Renal cortex interstitium (tissue), 15 donors: ENCODE measurements at places on chromosomes 6 and 20.

DNA sequence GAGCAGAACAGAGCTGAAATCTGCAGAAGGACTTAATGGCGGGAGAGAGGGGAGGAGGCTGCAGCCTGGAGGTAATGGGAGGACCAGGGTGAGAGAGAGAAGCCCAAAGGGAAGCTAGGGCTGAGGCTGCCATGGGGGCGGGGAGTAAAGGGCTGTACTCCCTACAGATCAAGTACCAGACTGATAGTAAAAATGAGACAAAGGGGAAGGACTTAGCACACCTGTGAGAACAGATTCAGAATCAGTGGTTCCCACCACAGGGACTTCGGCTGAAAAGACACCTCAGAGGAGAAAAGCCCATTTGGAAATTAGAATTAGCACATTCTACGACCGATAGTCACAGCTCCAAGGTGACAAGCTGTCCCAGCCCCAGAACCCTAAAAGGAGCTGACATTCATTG is 6.4 kb upstream of the TBXT start:
- no peak for DNase-seq

GRCh38 chr6:81413306-81413705 is 339.2 kb downstream of the TENT5A start:
- no peak for DNase-seq

GRCh38 chr6:117397536-117398227 is 28.1 kb downstream of the ROS1 start:
- DNase-seq, result no peak

- DNase-seq, result no peak
These were observed 348.0 kb downstream of the BTBD3 start for GRCh38 chr20:12265662-12266061.

- no peak for DNase-seq
These were observed 31.1 kb downstream of the BRPF3 start for GRCh38 chr6:36227379-36228228.

DNA sequence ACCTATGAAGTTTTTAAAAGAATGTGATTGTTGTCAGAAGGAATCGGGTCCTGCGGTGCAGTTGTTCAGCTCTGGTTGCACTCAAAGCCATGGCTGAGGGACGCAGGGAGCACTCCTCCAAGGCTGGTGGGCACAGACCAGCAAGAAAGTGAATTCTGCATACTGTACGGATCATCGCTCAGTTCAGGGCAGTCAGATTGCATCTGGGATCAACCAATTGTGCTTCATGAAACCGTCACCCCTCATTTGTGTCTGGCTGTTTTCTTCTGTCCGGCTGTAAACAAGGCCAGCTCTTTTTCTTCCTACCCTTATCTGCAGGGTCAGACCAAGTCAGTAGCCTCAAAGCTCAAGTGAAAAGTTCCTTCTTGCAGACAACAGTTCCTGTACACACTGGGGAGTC is 478.3 kb downstream of the TFAP2A start:
- no peak for DNase-seq

GRCh38 chr6:49890988-49891387 is 24.7 kb upstream of the CRISP1 start:
- DNase-seq, result peak; percentile 7

DNA sequence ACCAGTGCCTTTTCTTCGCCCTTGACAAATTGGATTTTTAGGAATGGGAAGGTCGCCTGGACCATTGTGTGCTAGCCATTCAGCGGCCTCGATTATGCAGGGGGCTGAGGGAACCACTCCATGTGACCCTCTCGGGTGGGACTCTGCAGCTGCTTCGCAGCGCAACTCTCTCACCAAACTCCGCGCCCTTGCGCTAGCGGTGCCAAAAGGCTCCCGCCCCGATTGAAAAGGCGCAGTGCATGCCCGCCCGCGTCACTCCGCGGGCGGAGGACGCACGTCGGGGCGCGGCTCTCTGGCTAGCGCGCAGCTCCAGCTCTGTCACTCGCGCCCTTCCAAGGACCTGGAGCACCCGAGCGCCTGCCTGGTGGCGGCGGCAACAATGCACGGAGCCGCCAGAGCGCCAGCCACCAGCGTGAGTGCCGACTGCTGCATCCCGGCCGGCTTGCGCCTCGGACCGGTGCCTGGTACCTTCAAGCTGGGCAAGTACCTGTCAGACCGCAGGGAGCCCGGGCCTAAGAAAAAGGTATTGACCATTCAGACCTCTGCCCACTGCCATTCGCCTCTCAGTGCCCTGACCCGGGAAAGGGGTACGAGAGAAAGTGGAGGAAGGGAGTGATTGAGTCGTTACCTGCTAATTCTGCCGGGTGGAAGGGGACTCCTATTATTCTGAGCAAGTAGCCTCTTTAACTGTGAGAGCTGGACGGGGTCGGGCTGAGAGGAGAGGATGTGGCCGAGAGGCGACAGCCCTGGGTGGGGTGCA is at the start of gene PRDM13:
TSS of gene PRDM13 (plus strand) at position 178 of the 760 bp plus-strand sequence. CDS start at position 380, 202 bp downstream.
- no peak for DNase-seq

- no peak for DNase-seq
These were observed 45.1 kb upstream of the B4GALT5 start for GRCh38 chr20:49758781-49759180.

- DNase-seq, result no peak
These were observed 92.6 kb downstream of the CDC5L start for GRCh38 chr6:44480097-44480541.

- DNase-seq, result no peak
These were observed 13.2 kb upstream of the ASXL1 start for GRCh38 chr20:32344835-32345506.

GRCh38 chr20:23002276-23002675 is 32.8 kb upstream of the SSTR4 start:
- no peak for DNase-seq

DNA sequence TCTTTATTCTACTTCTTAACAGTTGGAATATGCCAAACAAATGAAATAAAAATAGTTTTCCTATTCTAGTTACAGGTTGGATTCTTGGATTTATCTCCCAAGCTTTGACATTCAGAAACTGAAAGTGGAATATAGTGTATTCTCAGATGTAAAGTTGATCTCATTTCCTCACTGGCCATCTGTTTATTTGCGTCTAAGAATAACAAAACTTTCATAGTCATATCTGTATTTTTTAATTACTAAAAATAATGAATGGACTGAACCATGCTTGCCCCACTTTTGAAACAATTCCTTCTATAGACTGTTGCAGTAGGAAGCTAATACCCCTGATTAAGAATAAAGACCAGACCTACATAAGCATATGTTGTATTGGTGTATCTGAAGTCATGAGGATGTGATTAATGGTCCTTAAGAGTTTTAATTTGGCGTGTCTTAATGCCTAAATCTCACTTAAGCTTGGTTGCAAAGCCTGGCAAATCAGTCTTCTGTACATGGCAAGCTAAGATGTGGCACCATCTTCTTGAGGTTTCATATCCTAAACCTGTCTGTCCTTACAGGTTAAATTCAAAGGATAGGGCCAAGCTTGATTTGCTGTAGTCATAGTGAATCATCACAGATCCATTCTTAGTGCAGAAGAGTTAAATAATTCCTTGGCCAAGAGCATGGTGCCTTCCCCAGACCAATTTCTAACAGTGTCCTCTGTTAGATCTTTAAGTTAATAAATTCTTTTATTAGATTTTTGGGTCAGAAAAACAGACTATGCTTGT is 58.9 kb downstream of the FOXO3 start:
- no peak for DNase-seq

GRCh38 chr20:56004007-56004406 is 1.3 kb downstream of the CBLN4 start:
- peak; percentile 52 for DNase-seq

DNA sequence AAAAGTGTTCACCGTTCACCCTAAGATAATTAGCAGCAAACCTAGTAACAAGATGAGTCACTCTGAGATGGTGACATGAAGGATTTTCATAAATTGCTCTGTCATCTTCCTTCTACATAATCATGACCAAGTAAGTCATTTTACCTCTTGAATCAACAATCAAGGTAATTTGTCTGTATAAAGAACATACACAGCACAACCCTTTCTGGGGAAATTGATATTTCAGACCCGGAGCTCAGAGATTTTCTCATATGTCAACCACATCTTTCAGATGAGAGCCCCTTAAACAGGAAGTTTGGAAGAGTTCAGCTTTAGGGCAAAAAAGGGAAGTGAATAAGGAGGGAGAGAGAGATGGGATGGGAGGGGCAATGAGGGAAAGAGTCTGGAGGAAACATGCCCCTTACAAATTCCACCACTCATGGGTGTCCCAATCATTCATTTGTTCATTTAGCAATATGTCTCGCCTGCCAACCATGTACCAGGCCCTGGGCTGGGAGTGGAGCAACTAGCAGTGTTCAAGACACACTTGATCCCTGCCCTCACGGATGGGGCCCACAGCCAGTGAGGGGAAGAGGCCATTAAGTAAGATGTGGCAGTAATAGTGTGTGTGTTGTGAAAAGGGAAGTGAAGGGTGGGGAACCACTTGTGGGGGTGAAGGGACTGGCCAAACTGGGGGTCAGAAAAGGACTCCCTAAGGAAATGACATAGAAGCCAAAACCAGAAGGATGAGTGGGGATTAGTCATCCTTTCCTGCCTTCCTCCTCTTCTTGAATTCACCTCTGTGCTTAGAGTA is 190.9 kb downstream of the MAFB start:
- DNase-seq, result no peak

DNA sequence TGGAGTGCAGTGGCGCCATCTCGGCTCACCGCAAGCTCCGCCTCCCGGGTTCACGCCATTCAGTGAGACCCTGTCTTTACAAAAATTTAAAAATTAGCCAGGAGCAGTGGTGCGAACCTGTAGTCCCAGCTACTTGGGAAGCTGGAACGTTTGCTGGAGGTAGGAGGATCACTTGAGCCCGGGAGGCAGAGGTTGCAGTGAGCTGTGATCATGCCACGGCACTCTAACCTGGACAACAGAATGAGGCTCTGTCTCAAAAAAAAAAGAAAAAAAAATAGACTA is 5.7 kb upstream of the PARD6B start:
- no peak for DNase-seq

DNA sequence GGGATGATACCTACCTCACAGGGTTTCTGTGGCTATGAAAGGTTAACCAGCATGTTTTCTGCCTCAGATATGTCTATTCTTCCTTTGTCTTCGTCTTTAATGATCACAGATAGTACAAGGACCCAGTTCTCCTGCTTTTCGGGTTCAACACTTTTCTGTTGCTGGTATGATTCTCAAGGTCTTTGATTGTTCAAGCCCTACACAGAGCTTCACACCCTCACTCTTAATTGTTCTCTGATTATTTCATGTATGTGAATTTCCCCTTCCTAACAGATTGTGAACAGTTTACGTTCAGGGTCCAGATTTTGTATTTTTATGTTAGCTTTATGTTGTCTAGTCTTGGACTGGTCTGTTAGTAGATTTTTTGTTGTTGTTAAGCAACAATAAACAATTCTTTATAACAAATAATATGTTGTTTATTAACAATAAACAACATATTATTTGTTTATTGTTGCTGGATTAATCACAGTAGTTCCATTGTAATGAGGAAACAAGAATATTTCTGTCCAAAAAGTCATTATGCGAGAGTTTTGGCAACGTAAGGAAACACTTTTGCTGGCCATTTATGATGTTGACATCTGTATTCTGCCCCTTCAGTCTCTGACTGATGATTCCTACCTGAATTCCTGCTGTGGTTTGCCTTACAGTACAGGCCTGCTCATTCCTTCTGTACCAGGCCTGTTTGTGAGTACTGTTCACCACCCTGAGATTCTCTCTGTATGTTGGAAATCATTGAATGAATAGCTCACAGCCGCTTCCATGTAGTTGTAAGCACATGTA is 27.2 kb upstream of the TULP4 start:
- DNase-seq, result no peak

- DNase-seq, result no peak
These were observed 85.5 kb upstream of the NT5E start for GRCh38 chr6:85364344-85364743.

DNA sequence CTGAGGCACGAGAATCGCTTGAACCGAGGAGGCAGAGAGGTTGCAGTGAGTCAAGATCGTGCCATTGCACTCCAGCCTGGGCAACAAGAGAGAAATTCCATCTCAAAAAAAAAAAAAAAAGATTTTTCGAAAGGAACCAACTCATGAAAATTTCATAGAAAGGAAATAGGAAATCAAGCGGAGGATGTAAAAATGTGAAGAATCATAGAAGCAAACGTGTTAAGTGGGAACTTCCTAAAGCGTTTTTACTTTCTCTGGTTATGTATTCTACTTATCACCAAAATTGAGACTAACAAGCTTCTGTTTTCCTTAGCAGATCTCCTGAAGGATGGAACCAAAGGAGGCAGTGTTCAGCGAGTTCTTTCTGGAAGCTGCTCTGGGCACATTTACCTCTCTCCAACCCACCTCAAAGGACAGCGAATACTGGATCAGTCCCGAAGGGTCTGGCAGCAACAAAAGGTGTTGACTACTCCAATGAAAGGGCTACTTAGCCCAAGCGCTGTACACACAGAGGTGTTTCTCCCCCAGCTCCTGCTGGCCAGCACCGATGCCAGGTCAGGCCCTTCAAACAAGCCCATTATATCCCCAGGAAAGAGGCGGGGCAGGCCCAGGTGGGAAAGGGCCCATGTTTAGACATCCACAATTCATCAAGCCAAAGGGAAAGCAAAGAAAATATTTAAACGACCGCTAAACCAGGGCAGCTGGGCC is 327.5 kb upstream of the JARID2 start:
- DNase-seq, result no peak

- DNase-seq, result no peak
These were observed 23.9 kb downstream of the CLDN20 start for GRCh38 chr6:155287762-155288161.

- DNase-seq, result peak; percentile 64
These were observed 43.6 kb downstream of the C6orf15 start for GRCh38 chr6:31068669-31069340.

GRCh38 chr20:23161244-23161891 is 75.2 kb upstream of the CD93 start:
- no peak for DNase-seq

DNA sequence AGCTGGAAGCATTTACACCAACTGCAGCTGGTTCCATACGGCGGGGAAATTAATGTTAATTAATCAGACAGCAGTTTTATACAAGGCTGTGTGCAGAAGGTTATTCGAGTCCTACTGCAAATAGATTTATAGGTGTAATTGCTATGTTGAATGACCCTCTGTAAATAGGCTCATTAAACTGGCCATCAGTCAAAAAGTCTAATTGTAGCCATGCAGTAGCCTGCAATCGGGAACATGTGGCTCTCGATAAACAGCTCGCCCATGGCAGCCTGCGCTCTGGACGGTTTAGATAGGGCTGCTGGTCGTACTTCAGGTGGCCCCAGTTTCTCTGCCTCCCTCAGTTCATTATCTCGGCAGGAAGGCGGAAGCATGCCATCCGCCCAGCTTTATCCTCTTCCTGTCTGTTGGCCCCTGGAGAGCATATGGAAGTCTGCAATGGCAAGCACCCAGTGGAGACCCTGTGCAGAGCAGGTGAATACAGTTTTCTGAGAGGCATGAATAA is 143.2 kb downstream of the MBOAT1 start:
- peak; percentile 6 for DNase-seq

GRCh38 chr6:134323698-134324097 is 5.8 kb upstream of the SGK1 start:
- DNase-seq, result no peak
